ENCODE measurements at places on chromosomes 7 and 10. TPM values are rescaled to one million over a fixed set of nuclear protein-coding genes. Genes with fewer than 3 reads are reported as not detected.

Gene MNX1
- 3.0 TPM for total RNA-seq

Gene ANKRD61
- 0.51 TPM for total RNA-seq

Gene ITPRID1
- total RNA-seq = not detected

Gene SLC26A4
- total RNA-seq = 0.11 TPM

Gene FAM24B
- 13.7 TPM for total RNA-seq

Gene CUBN
- 0.08 TPM for total RNA-seq

Gene AKR1D1
- total RNA-seq = not detected

Gene SEMA3E
- total RNA-seq = 1.8 TPM

Gene PROSER2
- 31.8 TPM for total RNA-seq

Gene PPP1R17
- total RNA-seq = not detected

Gene PLAU
- total RNA-seq = 121 TPM

Gene PCDH15
- total RNA-seq = not detected

Gene SPDYE2
- total RNA-seq = not detected

Gene ACHE
- total RNA-seq = 2.1 TPM

Gene THSD7A
- total RNA-seq = 1.7 TPM

Gene ADCY1
- total RNA-seq = 2.0 TPM

Gene PWWP2B
- total RNA-seq = 15.9 TPM

All from A549 treated with Mapracorat at 1 μM for 4 hours (cell line).